ENCODE measurements at places on chromosomes 6 and 20.

DNA sequence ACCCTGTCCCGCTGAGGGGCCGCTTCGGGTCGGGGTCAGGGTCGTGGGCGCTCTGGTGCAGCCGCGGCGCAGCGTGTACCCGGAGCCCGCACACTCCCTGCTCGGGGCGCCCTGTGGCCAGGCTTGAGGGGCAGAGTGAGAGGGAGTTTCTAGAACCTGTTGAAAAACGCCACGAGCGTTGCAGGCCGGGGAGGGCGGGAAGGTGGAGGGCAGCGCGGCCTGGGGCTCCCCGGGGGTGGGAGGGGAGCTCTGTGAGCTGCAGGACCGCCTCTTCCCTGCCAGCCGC is 539 bp upstream of the BHLHE23 start:
- no peak for DNase-seq

- DNase-seq, result no peak
Measured at GRCh38 chr20:57208198-57208597, 58.2 kb downstream of the BMP7 start.

- no peak for DNase-seq
Measured at GRCh38 chr20:57469418-57470211, 55.3 kb downstream of the CTCFL start.

GRCh38 chr20:56249244-56249955 is 868 bp downstream of the MC3R start:
- no peak for DNase-seq

- DNase-seq, result no peak
Measured at GRCh38 chr6:154590756-154591155, 80.3 kb upstream of the CNKSR3 start.

DNA sequence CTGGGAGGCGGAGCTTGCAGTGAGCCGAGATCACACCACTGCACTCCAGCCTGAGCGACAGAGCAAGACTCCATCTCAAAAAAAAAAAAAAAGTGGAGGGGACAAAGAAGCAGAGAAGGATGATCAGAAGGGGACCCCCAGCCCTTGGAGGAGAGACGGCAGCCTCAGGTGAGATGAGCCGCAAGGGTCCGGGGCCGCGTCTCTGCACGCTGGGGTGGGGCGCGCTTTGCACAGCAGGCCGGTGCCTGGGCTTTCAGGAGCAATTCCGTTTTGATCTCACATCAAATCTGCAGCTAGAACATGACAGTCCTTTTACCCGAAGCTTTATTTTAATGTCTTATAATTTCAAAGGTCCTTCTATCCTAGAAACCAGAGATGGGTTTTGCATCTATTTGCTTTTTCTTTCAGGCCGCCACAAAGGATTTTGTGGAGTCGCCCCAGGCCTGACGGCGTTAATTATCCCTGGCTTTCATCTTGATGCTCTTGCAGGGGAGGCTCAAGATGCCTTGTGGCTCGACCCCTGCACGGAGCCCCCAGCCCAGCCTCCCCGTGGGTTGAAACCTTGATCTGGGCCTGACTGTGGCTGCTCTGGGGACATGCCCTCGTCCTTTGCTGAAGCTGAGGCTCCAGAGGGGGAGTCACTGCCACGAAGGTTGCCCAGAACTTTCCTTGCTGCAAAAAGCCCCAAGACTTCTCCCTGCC is 17.3 kb downstream of the HRH3 start:
- DNase-seq, result no peak

GRCh38 chr6:22067122-22067521 is 229.7 kb downstream of the PRL start:
- DNase-seq, result no peak

DNA sequence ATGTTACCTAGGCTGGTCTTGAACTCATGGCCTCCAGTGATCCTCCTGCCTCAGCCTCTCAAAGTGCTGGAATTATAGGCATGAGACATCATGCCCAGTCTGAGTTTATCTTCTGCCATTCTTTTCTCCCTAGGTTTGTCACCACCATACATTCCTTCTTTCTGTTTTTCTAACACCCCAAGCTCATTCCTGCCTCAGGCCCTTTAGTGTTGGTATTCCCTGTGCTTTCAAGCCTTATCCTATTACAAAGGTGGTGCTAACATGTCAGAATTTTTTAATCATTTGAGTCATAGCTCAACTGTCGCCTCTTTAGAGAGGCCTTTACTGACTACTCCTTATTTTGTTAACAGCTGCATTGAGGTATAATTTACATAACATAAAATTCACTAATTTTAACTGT is 221.1 kb upstream of the PRSS16 start:
- no peak for DNase-seq

- DNase-seq, result no peak
Measured at GRCh38 chr6:118772886-118773285, 121.1 kb upstream of the ASF1A start.

DNA sequence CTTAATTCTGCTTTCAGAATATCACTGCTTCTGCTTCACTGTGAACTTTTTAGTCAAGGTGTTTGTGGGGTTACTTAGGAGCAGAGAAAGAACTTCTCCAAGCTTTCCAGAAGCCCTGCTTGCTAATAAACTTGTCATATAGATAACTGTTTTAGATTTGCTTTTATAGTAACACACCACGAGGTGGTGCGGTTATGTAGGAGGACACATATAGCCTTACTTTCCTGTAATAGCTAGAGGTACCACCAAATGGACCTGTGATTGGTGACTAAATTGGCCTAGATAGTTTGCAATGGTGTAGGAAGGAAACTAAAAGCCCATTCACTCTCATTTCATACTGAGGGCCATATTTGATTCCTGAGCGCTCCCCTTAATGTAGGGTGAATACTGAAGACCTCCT is 52.3 kb upstream of the BCLAF1 start:
- DNase-seq, result no peak

GRCh38 chr6:77457720-77458349 is 5.5 kb downstream of the HTR1B start:
- DNase-seq, result no peak

GRCh38 chr6:142011156-142011555 is 121.6 kb upstream of the GJE1 start:
- DNase-seq, result no peak

GRCh38 chr6:143130928-143131327 is 70.2 kb downstream of the AIG1 start:
- no peak for DNase-seq

GRCh38 chr6:165244524-165245247 is 64.7 kb downstream of the C6orf118 start:
- no peak for DNase-seq

- DNase-seq, result no peak
Measured at GRCh38 chr20:24545168-24545567, 75.7 kb downstream of the SYNDIG1 start.

GRCh38 chr6:42774201-42774600 is 7.7 kb upstream of the BICRAL start:
- no peak for DNase-seq

- DNase-seq, result no peak
Measured at GRCh38 chr6:26272171-26272637, 92.8 kb upstream of the BTN3A2 start.

GRCh38 chr6:155121699-155122098 is 126.6 kb downstream of the TIAM2 start:
- DNase-seq, result no peak

Data from caudate nucleus (tissue), 63 donors.